ENCODE measurements at places on chromosomes 7 and 10.

DNA sequence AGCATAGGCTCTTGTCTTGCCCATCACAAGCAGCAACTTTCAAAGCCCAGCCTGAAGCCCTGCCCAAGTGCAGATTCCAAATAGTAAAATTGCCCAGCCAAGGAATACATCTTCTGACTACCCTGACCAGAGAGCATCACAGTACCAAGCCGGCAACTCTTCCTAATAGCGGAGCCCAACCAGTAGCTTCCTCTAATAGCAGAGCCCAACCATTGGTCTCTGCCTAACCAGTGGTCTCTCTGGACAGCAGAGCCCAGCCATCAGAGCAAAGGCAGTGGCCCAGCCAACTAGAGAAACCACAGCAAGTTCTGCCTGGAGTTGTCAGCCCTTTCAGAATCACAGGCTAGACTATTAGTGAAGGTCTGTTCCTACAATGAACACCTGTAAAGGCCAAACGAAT is 285.6 kb downstream of the HGF start:
- DNase-seq, result peak; percentile 86

GRCh38 chr10:62638062-62638477 is 166.4 kb upstream of the ADO start:
- no peak for DNase-seq

DNA sequence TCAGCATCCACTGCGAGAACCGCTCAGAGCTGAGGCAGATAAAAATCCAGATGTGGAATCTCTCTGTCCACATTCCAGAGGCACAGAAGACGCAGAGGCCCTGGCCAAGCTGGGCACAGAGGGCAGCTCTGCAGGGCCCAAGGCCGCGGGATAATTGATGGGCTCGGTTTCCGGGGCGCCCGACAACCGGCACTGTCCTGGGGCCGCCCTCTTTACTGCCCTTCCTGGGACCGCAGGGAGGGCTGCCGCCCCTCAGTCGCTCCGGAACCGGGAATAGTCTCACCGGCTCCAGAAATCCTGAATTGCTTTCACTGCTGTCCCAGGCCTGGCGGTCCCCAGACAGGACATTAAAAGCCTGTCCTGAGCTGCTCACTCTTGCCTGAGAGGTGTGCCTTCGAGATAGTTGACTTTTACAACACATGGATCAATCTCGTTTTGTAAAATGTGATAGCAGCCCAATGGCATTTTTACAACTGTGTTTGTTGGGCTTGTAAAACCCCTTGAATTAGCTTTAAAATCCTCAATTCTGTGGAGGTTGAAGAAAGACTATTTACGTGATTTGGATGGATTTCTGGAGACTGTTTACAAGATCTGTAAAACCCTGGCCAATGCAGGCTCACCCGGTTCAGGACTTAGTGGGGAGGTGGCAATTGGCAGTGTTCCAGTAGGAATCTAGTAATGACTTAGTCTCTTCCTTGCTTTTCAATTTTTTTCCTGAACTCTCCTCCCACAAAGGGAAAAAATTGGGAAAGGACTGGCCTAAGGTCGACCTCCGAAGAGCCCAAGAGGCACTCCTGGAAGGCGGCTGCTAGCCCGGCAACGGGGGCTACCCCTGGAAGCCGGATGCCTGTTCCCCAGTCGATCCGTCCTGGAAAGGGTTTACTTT is 1.4 kb upstream of the HOXA6 start:
- no peak for DNase-seq

- no peak for DNase-seq
Measured at GRCh38 chr10:93224005-93224779, 150.5 kb downstream of the CYP26A1 start.

DNA sequence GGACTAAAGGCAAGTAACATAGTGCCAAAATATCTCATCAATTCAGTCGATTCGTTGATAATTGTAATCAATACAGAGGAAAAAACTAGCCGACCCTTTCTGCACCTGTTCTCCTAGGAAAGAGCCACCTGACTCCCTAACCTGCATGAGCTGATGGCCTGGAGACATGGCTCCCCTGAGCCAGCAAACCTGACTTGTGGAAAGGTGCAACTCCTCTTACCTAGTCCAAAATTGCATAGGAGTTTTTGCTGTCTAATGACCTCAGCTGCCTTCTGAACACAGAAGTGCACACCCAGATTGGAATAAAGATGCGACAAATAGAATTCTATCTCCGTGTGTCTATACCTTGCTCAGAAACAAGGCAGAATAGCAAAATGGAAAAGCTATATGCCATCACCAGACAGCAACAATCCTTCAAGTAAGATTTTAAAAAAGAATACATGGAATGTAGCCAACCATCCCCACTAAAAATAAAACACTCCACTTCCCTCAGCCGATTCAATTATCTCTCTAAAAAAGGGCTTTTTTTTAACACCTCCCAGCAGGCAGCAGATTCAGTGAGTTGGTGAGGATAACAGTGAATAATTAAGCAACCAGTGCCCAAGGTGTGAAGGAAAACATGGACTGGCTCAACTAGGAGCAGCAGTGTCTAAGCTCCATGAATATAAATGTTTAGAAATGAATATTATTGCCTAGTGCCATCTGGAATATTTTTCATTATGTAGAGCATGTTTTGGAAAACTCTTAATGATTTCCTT is 26.6 kb upstream of the LMTK2 start:
- DNase-seq, result no peak

GRCh38 chr7:43565786-43566185 is 17.1 kb upstream of the STK17A start:
- no peak for DNase-seq

DNA sequence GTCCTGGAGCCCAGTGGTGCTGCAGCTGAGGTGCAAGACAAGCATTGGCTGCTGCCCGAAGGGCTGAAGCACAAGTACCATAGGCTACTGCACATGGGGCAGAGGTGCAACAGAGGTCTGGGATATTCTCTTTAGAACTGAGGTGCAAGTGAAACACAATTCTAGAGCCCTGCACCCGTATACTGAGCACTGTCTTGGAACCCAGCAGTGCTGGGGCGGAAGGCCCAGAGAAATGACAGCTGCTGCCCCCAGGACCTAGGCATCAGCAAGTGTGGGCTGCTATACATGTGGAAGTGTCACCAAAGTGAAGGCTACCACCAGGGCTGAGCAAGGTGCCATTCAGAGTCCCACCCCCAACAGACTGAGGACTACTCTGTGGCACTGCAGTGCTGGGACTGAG is 393.6 kb upstream of the STEAP1 start:
- DNase-seq, result no peak

DNA sequence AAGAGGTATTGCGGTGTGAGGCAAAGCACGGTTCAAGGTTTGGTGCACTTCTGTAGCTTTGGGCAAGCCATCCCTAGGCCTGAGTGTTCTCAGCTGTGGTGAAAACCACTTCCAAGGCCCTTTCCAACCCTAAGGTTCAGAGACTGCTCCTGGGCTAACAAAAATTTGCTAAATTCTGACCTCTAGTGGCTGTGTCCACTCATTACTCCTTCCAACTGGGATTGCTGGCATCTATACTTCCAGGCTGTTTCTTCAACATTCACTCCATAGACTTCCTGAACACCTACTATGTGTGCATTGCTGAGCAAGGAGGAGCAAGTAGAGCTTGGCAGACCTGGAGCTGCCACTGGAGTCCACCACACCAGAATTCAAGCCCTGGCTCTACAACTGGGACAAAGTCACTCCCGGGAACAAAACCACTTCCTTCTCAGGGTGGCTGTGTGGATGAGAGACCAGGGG is 29.3 kb upstream of the SH3PXD2A start:
- DNase-seq, result peak; percentile 78

DNA sequence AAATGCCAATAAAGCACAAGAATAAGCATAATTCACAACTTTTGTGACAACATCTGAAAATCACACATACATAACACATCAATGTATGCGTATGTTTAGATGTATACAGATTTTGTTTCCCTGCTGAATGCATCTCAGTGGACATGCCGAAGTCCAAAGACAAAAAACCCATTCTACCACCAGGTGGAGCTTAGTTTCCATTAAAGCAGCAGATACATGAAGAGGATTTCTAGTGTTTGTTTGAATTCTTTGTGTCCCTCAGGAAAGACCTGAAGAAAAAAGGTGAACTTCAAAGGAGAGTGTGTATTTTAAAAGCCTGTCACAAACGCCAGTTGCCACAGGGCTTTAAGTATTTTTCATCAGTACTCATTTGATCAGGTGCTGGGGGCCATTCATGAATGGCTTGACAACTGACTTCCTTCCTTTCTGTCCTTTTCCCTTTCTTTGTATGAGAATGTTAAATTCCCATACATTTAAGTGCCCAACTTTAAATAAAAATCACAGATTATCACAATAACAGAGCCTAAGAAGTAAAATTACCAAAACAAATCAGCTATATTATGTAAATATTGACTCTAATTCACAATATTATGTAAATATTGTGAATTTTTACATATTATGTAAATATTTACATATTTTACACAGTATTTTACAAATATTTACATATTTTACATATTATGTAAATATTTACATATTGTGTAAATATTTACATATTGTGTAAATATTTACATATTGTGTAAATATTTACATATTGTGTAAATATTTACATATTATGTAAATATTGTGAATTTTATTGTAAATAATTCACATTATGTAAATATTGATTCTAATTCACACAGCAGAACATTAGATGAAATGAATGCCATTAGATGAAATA is 343.0 kb downstream of the CRPPA start:
- DNase-seq, result peak; percentile 77

GRCh38 chr10:119371704-119372663 is 164.6 kb downstream of the GRK5 start:
- no peak for DNase-seq

DNA sequence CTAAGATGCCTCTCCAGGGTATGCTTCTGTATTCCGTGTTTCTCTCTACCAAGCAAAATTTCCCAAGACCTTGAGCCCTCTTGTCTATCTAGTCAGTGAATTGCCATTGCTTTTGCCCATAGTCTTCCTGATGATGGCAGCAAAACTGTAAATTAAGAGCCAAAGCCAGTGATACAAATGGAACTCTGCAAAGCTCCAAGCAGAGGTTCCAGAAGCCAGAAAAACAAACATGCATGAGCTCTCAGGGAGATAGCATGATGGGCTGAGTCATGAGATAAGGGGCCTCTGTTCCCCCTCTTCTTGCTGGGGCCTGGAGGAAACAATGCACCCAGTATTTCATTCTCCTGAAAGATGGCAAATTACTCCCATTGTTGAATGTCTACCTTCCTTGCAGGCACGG is 24.7 kb downstream of the LSMEM1 start:
- DNase-seq, result no peak

DNA sequence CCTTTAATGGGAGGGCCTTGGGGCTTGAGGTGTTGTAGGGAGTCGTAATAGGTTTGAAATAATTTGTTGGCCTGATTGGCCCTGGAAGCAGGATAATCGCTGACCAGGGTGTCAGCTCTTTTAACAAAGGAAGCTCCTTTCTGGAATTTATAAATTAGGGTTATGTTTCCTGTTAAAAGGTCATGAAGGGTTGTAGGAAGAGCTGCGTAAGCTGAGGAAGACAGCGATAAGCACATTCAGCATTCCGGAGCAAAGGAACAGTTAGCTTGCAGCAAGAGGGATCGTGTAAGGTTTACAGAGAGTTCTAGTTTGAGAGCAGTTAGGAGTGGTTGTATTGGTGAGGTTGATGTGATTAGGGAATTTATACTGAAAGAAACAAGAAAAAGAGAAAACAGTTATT is 21.3 kb downstream of the CPA4 start:
- DNase-seq, result no peak

GRCh38 chr7:69597278-69598076 is 798 bp upstream of the AUTS2 start:
- DNase-seq, result no peak

- peak; percentile 27 for DNase-seq
Measured at GRCh38 chr10:117134056-117134305, 4.1 kb downstream of the VAX1 start.

GRCh38 chr7:142789441-142789840 is 18.7 kb downstream of the PRSS2 start:
- DNase-seq, result no peak

DNA sequence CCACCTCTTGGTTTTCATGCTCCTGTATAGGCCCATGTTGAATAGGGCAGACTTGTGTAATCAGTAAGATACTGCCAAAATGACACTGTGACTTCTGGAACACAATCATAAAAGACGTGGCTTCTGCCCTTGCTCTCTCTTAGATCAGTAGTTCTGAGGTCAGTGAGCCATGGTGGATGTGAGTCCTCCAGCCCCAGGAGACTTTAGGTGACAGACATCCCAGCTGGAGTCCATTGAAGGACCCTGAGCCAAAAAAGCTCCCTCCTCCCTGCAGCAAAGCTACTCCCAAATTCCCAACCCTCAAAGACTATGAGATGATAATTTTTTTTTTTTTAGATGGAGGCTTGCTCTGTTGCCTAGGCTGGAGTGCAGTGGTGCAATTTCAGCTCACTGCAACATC is 3.2 kb upstream of the RADIL start:
- no peak for DNase-seq

GRCh38 chr7:69654381-69654780 is 56.1 kb downstream of the AUTS2 start:
- DNase-seq, result no peak
